ENCODE measurements at places on chromosomes 13 and 19.

DNA sequence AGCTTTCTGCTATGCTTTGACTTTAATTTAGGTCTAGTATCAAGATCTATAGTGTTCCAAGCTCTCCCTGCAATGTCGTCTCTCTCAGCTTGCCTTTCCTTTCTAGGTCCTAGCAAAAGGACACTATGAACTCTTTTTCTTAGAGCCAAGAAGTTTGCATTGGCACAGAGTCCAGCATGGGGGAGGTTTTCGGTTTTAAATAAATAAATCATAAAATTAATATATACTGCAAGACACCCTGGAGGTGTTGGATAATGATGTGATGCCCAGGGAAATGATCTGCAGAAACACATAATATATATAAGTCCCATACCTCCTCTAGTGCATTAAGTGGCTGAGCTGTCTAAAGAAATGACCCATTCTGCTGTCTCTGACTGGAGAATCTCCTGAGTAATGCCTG lies 316.4 kb upstream of the MAB21L1 start:
- no peak for DNase-seq

- no peak for DNase-seq
These were observed 36.6 kb downstream of the ZSWIM4 start for GRCh38 chr19:13831537-13832467.

DNA sequence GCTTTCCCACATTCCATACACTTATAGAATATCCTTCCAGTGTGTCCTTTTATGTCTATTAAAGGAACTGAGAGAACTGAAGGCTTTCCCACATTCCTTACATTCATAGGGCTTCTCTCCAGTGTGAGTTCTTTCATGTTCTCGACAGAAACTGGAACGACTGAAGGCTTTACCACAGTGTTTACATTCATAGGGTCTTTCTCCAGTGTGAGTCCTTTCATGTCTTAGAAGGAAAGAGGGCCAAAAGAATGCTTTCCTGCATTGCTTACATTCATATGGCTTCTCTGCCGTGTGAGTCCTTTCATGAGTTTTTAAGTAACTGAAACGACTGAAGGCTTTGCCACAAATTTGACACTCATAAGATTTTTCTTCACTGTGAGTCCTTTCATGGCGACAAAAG lies 22.3 kb downstream of the ZNF44 start:
- DNase-seq, result no peak

DNA sequence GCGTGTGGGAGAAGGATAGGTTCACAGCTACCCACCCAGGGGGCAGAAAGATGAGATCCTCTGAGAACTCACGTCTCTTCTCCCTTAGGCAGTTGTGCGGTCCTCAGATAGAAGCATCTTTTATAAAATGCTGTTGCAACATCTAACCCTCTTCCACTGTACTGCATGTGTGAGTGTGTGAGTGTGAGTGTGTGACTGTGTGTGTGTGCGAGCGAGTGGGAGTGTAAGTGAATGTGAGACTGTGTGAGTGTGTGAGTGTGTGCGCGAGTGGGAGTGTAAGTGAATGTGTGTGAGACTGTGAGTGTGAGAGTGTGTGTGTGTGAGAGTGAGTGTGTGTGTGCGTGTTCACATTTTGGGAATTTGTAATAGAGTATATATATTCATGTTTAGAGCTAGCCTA lies 55.6 kb upstream of the F7 start:
- DNase-seq, result no peak

GRCh38 chr13:113916330-113916815 lies 52.5 kb upstream of the GAS6 start:
- DNase-seq, result peak; percentile 42

DNA sequence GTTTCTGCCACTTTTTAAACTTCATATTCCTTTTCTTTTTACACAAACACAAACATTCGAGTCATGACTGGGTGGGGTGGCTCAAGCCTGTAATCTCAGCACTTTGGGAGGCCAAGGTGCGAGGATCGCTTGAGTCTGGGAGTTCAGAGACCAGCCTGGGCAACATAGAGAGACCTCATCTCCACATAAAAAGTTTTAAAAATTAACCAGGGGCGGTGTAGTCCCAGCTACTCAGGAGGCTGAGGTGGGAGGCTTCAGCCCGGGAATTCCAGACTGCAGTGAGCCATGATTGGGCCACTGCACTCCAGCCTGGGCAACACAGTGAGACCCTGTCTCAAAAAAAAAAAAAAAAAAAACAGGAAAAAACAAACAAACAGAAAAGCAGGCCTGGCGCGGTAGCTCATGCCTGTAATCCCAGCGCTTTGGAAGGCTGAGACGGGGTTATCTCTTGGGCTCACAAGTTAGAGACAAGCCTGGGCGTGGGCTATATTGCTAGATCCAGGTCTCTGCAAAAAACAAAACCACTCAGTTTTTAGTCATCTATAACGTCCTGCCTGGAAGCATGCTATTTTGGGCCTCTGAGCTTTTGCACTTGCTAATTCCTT lies 583 bp upstream of the BAX start:
- no peak for DNase-seq

DNA sequence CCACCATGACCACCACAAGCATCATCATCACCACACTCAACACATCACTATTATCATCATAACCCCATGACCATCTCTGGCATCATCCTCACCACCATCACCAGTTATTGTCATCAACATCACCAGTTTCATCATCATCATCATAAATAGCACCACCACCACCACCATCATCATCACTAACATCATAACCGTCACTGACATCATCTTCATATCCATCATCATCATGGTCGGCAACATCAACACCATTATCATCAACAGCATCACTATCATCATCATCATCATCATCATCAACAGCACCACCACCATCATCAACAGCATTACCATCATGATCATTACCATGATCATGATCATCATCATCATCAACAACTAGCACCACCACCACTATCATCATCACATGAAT lies 67.2 kb downstream of the MBD3L1 start:
- no peak for DNase-seq

DNA sequence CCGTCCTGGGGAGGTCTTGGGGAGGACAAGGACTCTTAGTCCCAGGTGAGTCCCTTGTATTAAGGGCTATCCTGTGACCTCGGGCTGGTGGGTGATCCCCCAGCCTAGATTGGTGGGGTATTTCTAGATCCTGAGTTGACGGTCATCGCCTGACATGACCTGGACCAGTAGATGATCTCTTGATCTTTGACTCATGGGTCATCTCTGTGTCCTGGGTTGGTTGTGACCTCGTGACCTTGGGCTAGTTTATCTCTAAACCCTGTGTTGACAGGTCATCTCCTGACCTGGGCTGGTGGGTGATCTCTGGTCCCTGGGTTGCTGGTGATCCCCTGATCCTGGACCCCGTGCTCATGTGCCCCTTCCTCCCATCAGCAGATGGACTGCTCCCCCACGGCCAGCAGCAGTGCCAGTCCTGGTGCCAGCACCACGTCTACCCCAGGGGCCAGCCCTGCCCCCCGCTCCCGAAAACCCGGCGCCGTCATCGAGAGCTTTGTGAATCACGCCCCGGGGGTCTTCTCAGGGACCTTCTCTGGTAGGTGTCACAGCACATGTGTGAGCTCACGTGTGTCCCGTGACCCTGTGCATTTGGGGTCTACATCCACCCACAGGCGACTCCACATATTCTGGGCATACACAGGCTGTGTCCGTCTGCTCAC lies 6.3 kb downstream of the MIDN start:
- DNase-seq, result no peak

DNA sequence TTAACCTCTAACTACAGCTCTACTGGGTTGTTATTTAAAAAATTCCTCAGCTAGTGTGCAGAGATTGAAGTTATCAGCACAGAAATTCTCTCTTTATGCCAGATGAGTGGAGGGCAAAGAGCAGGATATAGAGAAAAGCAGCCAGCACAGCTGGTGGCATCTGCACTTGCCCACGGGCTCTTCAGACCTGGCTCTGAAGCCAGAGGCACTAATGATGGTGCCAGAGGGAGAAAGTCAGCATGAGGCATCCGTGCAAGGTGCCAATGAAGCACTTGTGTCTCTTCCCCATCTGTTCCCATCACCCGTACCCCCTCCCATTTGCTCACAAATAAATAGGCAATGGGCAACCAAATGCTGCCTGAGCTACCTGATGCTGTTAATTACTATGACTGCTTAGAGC lies 138.9 kb downstream of the OLFM4 start:
- DNase-seq, result no peak

GRCh38 chr13:33761740-33762139 lies 56.2 kb upstream of the RFC3 start:
- no peak for DNase-seq

DNA sequence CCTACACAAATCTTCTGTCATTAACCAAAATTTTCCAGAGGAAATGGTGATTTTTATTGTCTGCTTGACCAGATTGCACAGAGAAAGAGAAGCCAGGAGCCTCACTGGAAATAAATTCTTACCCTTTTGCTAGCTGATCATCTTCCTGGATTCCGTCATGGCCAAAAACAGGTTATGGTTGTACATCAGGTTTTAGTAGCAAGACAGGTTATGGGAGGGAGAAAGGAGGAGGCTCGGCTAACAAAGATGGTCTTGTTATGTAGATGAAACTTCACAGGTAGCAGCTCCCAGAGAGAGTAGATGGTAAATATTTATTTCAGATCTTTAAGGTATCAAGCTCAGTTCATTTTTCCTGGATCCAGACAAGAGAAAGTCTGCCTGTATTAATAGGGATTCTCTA lies 19.7 kb upstream of the CEACAM3 start:
- no peak for DNase-seq

GRCh38 chr19:13588957-13589833 lies 82.9 kb upstream of the CACNA1A start:
- peak; percentile 22 for DNase-seq

- DNase-seq, result peak; percentile 96
These were observed at the start of gene ATP13A1 for GRCh38 chr19:19663256-19664120. ATP13A1 (minus strand) TSS chr19:19663676; CDS start chr19:19663666, 10 bp downstream.

GRCh38 chr19:56377105-56377924 lies 16.0 kb downstream of the ZNF582 start:
- DNase-seq, result no peak

- DNase-seq, result no peak
These were observed 23.3 kb upstream of the RBM26 start for GRCh38 chr13:79429309-79429708.

- peak; percentile 2 for DNase-seq
These were observed 907 bp downstream of the ZNF569 start for GRCh38 chr19:37466277-37466797.

- no peak for DNase-seq
These were observed 2.9 kb downstream of the HTR2A start for GRCh38 chr13:46893798-46894560.
